NCI-H2081 (cell line): ENCODE measurements at places on chromosomes 7 and 10.

GRCh38 chr10:88185830-88186229 is 322.4 kb downstream of the PTEN start:
- no peak for DNase-seq

GRCh38 chr10:84329986-84330651 is 1.7 kb downstream of the CCSER2 start:
- DNase-seq, result no peak

DNA sequence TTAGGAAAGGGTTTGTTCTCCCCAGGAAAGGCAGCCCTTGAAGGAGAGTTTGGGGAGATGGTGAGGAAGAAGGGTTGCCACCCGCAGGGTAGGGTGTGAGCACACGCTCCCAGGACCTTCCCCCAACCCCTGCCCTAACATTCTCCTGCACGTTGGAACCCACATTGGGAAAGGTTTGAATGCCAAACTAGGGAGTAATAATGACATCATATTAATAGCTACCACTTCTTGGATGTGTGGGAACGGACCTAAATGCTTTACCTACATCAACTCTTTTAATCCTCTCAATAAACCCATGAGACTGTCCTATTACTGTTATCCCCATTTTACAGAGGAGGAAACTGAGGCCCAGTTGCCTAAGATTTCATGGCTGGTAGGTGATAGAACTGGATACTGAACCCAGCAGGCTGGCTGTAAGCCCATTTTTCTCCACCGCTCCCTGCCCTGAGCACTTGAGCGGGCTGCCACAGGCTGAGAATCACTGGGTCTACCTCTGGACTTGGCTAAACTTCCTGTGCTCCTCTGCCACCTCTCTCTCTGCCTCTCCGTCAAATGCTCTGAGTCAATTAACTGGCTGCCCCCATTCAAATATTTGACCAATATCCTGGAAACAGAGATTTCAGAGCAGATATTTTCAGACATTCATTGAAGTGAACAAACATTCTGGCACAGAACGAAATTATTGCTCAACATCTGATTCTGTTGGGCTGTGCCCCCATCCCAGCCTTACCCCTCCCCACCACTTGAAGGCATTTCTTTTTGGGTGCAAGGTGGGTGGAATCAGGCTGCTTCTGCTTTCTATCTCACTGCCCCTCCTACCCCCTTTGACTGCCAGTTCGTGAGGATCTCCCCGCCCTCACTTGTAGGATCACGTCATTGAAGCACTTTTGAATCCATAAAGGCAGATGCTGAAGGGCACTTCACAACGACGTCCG is 129.7 kb downstream of the C10orf105 start:
- no peak for DNase-seq

- no peak for DNase-seq
Observed at GRCh38 chr10:114885443-114885842, 52.6 kb upstream of the TRUB1 start.

DNA sequence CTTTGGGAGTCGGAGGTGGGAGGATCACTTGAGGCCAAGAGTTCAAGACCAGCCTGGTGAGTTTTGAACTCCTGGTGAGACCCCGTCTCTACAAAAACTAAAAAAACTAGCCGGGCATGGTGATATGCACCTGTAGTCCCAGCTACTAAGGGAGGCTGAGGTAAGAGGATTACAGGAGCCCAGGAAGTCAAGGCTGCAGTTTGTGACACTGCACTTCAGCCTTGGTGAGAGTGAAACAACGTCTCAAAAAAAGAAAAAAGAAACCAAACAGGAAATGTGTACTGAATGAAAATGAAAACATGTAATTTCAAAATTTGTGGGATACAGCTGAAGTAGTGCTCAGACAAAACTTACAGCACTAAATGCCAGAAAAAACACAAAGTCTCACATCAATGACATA is 7.6 kb downstream of the ARHGAP12 start:
- DNase-seq, result no peak

DNA sequence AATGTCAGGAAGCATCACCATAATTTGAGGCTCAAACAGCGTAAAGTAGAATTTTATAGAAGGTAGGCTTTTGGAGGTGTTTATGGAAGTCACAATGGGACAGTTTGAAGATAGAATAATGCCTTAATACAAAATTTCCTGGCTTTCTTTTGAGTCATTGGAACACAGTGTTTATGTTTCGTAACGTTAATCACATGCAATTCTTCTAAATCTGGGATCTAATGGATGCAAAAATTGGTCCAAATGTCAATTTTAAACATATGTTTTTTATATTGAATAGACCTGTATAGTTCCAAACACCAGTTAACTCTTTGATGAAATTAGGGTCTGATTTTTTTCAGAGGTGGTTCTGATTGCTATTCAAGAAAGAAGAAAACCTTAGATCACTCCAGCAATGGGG is 86.5 kb upstream of the HPS1 start:
- no peak for DNase-seq

DNA sequence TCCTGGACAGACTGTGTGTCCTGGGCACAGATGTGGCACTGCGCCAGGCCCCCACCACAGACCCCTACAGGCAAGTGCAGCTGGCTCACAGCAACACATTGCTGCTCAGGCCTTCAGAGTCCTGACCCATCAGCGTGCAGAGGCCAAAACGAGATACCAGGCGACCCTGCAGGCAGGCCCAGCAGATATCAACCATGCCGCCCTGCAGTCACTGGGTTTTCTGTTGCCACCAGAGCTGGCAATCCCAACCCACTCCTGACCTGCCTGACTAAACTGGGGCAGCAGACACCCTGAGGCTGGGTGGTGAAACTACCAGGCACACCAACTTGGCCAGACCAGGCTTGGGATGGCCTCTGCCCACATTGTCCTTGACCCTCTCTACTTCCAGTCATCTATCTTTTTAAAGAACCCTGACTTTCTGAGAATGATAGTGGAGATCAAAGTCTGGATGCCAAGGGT is 20.3 kb downstream of the ZCCHC24 start:
- DNase-seq, result no peak

DNA sequence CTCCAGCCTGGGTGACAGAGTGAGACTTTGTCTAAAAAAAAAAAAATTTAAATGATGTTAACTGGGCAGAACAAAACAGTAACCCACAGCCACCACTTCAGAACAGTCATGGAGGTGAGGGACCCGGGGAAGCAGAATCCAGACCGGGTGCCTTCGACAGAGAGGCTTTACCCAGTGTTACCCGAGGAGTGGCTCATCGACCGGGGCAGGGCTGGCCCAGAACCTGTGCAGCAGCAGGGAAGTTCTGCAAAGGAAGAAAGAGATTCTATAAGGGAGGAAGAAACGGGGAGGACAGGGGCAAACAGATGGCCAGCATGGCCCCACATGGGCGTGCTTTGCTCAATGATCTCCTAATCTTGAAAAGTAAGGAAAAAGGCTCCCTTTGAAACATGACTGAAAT is 26.0 kb upstream of the UBE3C start:
- no peak for DNase-seq
